Fibroblast of villous mesenchyme (primary cell): ENCODE measurements at places on chromosomes 2 and 18.

GRCh38 chr2:12430407-12431133 lies 286.2 kb upstream of the TRIB2 start:
- DNase-seq, result peak; percentile 81

DNA sequence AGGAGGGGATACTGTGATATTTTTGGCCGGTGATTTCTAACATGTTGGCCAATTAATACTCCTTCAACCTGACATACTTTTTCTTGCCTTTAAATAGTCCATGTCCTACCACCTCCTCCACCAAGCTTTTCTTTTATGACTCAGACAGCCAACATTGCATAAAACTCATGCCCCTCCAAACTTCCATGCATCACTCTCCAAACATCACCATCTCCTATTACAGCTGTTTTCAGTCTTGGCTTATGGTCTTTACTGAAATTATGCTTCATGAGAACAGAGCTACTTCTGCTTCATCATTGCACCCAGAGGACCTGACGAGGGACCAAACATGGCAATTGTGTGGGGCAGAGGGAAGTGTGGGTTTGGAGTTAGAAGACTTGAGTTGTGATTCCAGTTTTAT lies 305.4 kb downstream of the LPIN1 start:
- DNase-seq, result peak; percentile 38

DNA sequence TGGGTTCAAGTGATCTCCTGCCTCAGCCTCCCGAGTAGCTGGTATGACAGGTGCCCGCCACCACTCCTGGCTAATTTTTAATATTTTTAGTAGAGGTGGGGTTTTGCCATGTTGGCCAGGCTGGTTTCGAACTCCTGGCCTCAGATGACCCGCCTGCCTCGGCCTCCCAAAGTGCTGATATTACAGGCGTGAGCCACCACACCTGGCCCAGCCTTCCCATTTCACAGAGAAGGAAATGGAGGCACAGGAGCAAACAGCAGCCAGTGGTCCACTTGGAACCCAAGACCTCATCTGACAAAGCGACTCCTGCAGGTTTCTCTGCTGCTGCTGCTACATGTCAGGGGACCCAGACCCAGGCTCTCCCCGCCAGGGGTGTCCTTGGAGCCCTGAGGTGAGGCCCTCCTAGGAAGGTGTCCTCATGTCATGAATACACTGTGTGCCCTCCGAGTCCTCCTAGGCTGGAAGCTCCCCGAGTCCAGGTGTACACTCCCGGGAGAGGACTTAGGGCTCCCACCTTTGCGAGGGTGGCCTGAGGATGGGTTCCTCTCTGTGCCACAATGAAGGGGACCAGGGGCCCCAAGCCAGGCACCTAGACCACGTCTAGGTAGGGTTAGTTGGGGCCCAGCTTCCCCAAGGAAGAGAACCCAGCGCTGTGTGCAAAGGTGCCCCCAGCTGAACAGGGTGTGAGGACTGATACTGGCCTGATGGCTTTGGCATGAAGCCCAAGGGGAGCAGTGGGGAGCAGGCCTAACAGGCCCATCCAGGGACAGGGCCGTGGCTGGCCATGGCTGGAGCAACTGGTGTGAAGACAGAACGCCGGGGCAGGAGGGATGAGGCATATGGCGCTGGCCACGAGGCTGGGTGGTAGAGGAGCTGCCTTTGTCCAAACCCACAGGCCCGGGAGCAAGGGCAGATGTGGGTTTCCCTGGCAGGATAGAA lies 56.1 kb downstream of the HS6ST1 start:
- no peak for DNase-seq

GRCh38 chr2:239978411-239978810 lies 46.7 kb downstream of the NDUFA10 start:
- peak; percentile 76 for DNase-seq

DNA sequence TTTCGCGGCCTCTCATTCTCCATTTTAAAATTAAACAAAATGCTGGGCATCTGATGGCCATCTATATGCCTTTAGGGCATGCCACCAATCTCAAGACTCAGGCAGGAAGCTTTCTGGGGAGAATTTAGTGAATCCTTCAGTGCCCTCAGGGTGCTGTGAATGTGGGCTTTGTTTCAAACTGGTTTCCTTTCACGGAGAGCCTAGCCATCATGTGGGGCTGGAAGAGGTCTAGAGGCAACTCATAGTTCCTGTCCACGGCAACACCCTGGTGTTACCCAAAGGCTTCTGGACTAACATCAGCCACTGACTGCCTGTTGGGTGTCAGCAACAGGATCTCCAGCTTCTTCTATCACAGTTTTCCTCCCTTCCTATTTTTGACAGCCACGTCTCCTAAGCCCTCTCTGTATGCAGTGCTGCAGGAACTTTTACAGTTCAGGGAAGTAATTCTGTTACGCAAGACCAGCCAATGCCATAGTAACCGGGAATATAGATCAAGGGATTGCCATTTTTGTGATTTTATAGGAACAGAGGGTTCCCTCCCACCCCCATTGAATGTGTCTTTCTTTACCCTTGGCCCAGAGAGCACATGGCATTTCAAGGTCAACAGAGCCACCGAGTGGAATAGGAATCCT lies 7.9 kb upstream of the WDR33 start:
- no peak for DNase-seq

DNA sequence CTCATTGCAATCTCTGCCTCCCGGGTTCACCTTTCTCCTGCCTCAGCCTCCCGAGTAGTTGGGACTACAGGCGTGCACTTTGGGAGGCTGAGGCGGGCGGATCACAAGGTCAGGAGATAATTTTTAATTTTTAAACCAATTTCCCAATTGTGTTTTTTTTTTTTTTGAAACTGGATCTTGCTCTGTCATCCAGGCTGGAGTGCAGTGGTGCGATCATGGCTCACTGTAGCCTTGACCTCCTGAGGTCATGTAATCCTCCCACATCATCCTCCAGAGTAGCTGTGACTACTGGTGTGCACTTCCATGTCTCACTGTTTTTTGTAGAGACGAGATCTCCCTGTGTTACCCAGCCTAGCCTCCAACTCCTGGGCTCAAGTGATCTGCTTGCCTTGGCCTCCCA lies 49.3 kb downstream of the GLS start:
- DNase-seq, result no peak

GRCh38 chr2:45741161-45741850 lies 89.8 kb downstream of the PRKCE start:
- DNase-seq, result peak; percentile 46

- DNase-seq, result peak; percentile 76
These were observed 10.2 kb upstream of the THNSL2 start for GRCh38 chr2:88159955-88160415.

- DNase-seq, result no peak
These were observed 447.2 kb upstream of the SPHKAP start for GRCh38 chr2:228628682-228629081.

- no peak for DNase-seq
These were observed 2.1 kb downstream of the PRPF40A start for GRCh38 chr2:152715112-152715511.

GRCh38 chr18:23493654-23494053 lies 9.7 kb upstream of the RMC1 start:
- DNase-seq, result no peak

DNA sequence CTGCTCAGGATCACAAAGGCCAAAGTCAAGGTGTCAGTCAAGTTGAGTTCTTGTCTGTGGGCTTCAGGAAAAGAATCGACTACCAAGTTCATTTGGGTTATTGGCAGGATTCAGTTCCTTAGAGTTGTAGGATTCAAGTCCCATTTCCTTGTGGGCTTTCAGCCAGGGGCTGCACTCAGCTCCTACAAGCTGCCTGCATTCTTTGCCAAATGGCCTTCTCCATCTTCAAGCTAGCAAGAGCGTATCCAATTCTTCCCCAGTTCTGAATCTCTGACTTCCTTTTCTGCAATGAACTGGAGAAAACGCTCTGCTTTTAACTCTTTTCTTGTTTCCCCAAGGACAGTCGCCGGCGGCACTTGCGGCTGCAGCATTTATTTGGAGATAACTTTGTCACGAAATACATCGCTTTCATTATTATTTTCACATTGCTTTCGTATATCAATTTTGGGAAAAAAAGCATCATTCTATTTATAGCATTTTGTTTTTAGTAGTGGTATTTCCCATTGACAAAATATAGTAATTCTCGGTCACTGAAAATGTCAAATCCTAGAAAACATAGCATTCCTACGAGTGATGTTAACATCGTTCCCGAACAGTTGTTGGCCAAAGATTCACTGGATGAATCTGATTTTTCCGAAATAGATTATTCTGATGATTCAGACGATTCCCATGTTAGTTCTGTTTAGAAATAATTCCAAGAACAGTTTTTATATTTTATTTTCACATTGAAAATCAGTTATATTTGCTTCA lies 59.6 kb upstream of the SERPINE2 start:
- no peak for DNase-seq

GRCh38 chr18:51941999-51942398 lies 398.0 kb upstream of the DCC start:
- DNase-seq, result no peak

DNA sequence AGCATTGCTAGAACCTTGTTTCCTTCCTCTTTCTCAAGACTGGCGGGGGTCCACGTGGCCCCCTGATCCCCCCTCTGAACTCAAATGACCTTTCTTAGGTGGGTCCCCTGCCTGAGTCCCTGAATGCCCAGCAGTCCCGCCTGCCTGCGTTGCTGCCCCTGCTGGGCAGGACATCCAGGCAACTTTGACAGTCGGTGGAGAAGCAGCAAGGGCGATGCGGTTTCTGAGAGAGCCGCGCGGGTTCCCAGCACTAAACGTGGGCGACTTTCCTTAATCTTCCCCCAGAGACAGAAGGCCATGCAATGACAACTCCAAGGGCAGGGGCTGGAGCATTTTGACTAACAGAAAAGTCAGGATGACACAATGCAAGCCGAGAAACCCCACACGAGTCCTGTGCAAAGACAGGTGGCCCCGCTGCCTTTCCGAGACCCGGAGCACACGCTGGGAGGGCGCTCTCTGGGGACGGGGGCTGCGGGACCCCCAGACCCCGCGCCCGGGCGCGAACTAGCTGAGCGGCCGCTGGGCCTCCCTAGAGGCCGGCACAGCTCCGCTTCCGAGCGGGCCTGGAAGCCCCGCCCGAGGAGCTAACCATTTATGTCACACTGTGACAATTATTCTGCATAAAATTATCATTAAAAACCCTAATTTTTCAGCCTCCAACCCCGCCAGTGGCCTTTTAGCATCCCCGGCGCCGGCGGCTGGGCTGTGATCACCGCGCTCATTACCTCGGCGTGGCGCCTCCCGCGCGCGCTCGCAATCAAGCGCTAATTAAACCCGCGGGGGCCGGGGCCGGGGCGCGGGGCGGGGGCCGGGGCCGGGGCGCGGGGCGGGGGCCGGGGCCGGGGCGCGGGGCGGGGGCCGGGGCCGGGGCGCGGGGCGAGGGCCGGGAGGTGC lies 27.4 kb downstream of the ASB18 start:
- no peak for DNase-seq

DNA sequence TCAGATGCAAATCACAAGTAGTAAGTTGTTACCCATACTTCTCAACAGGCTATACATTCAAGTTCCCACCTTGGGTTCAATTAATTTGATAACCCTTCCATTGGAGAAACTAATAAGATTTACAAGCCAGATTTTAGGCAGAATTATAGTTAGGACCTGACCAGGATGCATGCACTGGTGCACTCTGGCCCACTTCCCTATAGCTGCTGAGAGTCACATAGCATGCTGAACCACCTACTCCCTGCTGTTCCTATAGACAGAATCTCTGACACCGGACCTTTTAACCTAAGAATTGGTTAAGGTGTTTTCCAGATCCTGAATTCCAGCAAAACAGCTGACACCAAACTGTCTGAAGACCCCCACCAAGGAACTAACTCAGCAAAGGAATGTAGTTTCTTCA lies 26.2 kb downstream of the FAM210A start:
- DNase-seq, result no peak

- DNase-seq, result no peak
These were observed 61.2 kb upstream of the ATL2 start for GRCh38 chr2:38438133-38438882.

DNA sequence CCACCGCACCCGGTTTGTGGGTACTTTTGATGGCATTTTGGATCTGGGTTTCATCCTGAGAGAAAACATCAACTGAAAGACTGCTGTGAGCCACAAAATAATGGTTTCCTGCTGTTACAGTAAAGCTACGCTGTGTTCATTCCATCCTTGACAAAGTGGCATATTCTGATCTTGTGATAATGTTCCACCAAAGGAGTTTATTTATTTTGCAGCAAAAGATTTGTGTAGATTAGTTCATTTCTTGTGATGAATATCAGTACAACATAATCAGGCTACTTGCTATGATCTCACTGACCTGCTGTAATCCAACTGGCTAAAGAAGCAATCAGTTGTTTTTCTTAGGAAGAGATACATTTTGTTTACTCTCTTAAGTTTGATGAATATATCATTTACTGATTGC lies 45.0 kb downstream of the EEF1B2 start:
- peak; percentile 4 for DNase-seq

DNA sequence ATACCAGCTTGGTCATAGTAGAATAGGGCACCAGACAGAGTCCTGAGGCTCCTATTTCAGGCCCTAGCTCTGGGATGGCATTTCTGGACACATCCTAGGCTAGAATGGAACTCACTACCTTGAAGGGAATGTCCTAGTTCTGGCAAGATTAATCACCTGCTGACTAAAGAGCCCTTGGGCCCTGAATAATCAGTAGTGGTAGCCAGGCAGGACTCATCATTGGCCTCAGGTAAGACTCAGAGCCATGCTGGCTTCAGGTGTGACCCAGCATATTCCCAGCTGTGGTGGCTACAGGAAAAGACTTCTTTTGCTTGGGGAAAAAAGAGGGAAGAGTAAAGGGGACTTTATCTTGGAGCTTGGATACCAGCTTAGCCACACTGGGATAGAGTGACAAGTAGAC lies 131.0 kb upstream of the SRD5A2 start:
- no peak for DNase-seq

- DNase-seq, result no peak
These were observed 927.0 kb downstream of the DPP10 start for GRCh38 chr2:115369400-115369799.

- DNase-seq, result peak; percentile 46
These were observed 14.8 kb upstream of the SMAD2 start for GRCh38 chr18:47944972-47945852.

GRCh38 chr18:12765586-12765985 lies 62.7 kb downstream of the PSMG2 start:
- DNase-seq, result no peak

- peak; percentile 49 for DNase-seq
These were observed 27.1 kb downstream of the CREG2 start for GRCh38 chr2:101360232-101360631.

- no peak for DNase-seq
These were observed 52.0 kb downstream of the FEZ2 start for GRCh38 chr2:36545871-36546416.

DNA sequence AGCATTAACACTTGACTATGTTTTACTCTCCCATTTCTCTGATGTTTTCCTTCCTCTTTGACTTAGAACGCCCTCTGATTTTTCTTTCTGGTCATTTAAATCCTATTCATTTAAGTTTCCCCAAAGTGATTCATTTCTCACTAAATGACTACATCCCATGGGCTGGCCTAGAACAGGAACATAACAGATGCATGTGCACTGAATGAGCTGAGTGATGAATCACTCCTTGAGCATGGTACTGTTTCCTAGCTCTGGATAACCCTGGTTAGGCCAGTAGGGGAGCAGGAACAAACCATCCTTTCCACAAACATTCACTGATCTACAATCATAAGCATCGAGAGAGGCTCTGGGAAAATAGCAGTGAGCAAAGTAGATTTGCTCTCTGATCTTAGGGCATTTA lies 221.9 kb upstream of the SETBP1 start:
- DNase-seq, result peak; percentile 9
